ENCODE measurements at places on chromosomes 3 and 15. TPM values are rescaled to one million over a fixed set of nuclear protein-coding genes. Genes with fewer than 3 reads are reported as not detected.

The NOX5 gene
- total RNA-seq, result 0.03 TPM

The LAMB2 gene
- 154 TPM for total RNA-seq

The BMF gene
- 16.0 TPM for total RNA-seq

The RBMS3 gene
- total RNA-seq, result 5.5 TPM

The ARL6 gene
- total RNA-seq, result 13.0 TPM
